Esophagus squamous epithelium (tissue), 5 donors: ENCODE measurements at places on chromosomes 16 and 17.

GRCh38 chr17:68437979-68438822 is 19.1 kb downstream of the WIPI1 start:
- DNase-seq = no peak

DNA sequence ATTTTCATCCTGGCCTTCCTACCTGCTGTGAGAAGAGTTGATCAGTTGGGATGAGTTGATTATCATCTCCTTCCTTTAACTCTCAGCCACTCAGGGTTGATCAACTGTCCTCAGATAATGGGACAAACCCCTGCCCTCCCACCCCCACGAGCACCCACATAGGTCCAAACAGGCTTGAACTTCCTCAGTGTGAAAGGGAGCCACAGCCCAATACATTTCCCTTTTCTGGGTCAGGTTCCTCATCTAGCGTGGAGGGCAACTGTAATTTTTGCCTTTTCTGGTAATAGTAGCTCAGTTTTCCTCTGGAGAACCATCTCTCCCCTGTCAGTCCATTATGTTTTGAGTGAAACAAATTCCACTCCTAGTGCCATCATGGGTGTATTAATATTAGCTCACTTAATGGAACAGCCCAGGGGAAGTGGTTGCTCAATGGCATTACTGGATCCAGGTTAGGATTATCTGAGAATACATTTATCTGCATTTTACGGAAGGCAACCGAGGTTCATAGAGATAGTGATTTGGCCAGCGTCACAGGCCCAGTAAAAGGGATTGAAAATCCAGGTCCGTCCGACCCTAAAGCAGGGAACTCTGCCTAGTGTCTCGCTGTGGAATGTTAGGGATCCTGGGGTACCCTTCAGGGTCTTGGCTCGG is 476 bp upstream of the LPCAT2 start:
- DNase-seq = no peak

DNA sequence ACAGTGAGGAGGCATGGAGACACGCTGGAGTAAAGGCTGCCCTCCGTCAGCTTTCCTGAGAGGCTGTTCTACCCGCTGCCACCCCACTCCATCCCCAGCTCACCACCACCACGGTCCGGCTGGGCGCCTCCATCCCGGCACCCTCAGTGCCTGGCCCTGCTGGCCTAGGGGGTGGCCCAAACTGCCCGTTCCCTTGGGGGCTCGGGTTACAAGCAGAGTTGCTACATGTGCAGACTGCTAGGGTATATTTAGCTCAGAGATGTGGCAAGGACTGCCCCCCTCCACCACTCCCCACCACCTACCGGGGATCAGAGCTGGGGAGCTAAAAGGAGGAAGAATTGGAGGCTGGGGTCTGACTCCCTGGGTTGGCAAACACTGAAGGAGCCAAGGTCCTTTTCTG is 4.1 kb downstream of the CACNB1 start:
- no peak for DNase-seq

- DNase-seq = no peak
Measured at GRCh38 chr16:20673071-20673806, 24.2 kb downstream of the ACSM1 start.

- no peak for DNase-seq
Measured at GRCh38 chr17:77317091-77317750, 176.5 kb downstream of the SEC14L1 start.

DNA sequence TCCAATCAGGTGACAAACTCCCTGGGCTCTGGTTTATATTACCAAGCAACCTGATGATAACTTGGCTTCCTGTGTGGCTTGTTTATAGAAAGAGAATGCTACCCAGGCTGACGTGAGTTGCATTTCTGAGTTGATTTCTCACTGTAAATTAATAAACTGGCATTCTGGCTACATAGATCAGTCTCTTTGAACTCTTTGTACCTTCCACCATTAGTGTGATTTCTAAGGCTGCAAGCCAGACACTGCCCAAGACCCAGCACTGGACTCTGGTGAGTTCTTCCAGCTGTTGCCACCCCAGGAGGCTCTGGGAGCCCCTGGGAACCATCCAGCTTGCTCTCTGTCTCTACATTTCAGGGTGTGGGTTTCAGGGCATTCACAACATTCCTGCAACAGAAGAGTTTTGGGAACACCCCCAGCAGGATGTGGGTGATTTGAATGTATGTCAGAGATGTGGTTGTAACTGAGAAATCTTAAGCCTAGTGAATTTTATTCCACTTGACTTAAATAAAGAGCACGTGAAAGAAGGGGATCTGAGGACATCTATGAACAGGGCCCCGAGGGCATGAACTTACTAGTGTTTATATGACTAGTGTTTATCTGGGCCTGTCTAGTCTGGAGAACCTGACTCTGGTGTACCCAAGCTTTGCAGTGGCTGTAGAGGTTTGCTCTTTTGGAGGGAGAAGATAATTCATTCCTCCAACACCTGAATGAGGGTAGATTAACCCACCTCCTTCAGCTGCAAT is 30.3 kb upstream of the LRRC37A start:
- no peak for DNase-seq

DNA sequence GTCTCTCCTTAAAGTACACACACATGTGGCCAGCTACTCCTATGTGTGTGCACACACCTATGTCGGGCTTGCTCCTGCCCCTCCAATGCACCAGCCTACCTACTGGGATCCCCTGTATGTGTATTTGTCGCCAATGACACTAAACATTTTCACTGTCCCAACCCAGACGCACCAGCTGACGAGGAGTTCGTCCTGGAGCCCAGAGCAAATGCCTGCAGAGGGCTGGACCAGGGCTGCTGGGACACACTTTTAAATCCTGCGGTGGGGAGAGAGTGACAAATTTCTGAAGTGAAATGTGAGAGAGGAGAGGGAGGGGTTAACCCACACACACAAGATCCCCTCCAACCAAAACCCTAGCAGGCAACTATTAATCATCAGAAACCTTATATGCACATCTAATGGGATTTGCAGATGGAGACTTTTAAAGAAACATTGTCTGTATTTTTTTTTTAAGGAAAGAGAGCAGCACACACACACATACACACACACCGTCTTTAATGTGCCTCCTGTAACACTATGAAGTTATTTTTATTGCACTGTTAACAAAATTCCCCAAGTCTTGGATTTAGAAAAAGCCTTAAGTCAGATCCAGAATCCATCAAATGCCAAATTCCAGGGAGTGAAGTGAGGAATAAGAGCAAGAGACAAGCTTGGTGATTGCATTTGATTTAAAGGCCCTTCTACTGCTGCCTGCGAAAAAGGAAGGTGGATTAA is at the start of gene MEOX1:
Gene MEOX1, minus strand, starts transcription at position 224 of the 714 bp plus-strand sequence. CDS start 388 bp downstream, outside the sequence.
- DNase-seq = no peak

DNA sequence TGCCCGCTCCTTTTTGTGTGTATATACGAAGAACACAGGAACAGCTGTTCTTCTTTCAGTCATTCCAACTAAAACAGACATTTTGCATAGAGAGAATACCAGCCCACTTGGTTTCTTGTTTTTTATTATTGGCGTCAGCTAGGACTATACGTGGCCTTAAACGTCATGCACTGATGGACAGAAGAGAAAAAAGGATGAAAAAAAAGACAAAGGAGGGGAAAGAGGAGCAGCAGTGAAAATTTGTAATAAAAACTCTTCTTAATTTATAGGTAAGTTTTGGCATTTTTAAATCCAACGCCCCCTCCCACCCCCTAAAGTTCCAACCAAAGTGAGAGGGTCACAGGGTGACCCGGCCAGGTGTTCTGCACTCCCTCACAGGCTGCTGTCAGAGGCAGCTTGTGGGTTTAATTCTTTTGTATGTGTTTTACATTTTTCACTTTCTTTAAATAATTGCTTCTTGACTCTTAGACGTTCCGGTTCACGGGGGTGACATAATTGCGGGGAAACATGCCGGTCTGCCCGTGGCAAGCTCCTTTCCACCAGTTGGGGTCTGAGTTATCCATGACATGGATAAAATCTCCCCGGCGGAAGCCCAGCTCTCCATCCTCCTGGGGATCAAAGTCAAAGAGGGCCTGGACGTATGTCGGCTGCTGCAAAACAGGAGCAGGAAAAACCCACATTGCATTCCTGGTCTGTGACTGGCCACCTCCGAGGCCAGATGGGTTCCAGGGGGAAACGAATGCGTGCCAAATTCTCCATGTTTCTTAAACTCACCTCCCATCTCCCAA is 30.9 kb upstream of the SLC25A19 start:
- no peak for DNase-seq

DNA sequence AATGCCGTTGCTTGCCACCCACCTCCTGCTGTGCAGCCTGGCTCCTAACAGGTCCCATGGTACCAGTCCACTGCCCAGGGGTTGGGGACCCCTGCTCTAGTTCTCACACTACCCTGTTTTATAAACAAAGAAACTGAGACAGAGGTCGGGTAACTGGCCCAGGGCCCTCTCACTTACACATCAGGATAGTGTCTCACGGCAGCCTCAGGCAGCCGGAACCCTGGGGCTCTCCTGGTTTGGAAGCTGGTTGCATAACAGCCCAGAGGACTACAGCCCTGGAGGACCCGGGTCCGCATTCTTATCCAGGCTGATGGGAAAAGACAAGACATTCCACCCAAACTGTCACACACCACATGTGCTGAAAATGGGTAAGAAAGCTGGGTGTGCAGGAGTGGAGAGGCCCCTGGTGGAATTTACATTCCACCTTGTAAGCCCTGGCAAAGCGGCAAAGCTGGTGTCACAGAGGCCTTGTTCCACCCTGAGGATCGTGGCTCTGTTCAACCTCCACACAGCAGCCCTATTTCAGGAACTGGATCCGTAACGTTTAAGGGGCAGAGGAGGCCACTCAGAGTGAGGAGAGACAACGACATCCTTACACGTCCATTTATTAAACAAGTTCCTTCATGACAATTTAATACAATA is 9.8 kb downstream of the CMTM3 start:
- DNase-seq = no peak

DNA sequence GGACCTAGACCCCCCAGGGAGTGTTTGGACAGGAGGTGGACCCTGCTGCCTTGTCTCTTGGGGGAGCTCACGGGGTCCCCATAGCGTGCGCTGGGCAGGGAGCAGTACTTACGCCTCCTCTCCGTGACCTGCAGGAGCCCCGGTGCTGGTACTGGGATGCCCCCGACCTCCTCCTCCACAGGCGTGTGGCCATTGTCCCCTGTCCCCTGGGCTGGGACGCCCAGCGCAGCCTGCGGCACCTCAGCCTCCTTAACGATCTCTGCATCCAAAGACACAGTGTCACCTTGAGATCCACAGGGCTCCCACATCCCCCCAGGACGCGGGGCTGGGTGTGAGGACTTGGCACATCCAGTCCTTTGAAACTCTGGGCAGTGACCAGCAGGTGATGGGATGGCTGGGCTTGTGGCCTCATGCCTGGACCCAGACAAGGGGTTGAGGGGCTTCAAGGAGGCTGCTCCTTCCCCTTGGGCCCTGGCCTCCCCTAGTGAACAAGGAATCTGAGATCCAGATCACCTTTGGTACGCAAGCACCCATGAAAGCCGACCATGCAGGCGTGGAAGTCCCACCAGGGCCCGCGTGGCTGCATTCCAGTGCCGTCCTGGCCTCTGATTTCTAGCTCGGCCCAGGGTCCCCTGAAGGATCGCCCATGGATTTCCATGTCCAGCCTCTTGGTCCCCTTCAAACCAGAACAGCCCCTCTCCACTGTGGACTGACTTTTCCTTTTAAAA is 9.9 kb downstream of the DBNDD1 start:
- no peak for DNase-seq

DNA sequence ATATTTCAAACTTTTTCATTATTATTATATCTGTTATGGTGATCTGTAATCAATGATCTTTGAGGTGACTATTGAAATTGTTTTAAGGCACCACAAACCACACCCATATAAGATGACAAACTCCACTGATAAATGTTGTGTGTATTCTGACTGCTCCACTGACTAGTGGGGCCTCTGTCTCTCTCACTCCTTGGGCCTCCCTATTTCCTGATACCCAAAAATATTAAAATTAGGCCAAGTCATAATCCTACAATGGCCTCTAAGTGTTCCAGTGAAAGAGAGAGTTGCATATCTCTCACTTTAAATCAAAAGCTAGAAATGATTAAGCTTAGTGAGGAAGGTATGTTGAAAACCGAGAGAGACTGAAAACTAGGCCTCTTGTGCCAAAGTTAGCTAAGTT is 23.4 kb downstream of the CYLD start:
- no peak for DNase-seq

DNA sequence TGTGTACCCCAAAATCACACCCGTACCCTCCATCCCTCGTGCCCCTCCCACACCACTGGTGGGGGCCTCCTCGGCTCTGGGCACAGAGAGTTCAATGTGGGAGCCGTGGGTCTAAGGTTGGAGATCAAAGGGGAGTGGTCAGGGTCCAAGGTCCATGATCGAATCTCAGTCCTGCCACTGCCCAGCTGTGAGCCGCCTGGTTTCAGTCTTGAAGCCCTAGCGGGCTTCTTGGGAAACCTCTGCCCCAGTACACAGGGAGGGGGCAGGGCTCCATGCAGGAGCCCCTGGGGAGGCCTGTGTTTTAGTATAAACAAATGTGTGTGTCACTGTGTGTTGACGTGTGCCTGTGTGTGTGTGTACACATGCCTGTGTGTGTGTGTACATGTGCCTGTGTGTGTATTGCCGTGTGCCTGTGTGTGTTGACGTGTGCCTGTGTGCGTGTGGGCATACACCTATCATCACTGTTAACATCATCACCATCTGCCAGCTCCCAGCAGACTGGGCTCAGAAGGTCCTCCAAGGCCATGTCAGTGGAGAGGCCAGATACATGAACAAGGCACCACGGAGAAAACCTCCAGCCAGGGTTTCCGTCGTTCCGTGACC is 26.5 kb upstream of the ZNF469 start:
- no peak for DNase-seq

GRCh38 chr17:70365091-70365583 is 195.8 kb downstream of the KCNJ2 start:
- DNase-seq = no peak

DNA sequence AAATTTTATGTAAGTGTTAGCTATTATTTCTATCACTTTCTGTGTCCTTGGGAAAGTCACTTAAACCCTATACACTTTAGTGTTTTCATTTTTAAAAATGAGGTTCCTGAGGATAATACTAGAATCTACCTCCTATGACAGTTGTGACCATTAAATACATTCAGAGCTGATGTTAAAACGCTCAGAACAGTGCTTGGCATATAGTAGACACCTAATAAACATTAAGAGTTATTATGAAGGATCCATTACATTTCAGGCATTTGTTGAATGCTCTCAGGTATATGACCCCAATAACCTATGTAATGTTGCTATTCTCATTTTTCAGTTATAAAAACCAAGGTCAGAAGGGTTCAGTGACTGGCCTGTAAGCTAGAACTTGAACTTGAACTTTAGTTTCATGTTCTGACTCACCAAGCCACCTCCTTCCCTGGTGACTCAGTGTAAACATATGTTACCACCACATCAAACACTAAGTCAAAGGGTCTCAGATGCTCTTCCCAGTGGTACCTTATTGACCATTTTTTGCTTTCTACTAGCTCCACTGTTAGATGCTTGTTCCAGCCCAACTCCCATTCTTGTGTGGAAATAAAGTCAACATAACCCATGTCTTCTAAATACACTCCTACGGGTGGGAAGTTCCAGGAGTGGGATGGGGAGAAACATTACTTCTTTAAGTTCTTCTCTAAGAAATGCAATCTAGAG is 47.6 kb downstream of the HSD17B2 start:
- DNase-seq = no peak

DNA sequence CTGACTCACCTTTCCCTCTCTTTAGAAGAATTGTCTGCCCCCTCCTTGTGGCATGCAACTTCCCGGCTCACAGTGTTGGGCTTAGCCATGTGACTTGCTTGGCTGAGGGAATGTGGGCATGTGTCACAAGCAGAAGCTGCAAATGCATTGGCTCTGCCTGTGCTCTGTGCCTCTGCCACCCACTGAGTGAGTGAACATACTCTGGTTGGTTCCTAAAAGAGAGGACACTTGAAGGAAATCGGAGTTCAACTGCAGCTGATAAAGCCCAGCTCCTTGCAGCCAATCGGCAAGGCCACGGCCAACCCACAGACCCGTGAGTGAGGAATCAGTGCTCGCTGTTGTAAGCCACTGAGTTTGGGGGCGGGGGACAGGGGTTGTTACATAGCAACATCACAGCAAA is 10.9 kb upstream of the GINS2 start:
- no peak for DNase-seq
